A549 (cell line): ENCODE measurements at places on chromosomes 12 and 14. TPM values are rescaled to one million over a fixed set of nuclear protein-coding genes. Genes with fewer than 3 reads are reported as not detected.

- no peak for DNase-seq
These were observed 48.1 kb downstream of the BEGAIN start for GRCh38 chr14:100539003-100539660.

DNA sequence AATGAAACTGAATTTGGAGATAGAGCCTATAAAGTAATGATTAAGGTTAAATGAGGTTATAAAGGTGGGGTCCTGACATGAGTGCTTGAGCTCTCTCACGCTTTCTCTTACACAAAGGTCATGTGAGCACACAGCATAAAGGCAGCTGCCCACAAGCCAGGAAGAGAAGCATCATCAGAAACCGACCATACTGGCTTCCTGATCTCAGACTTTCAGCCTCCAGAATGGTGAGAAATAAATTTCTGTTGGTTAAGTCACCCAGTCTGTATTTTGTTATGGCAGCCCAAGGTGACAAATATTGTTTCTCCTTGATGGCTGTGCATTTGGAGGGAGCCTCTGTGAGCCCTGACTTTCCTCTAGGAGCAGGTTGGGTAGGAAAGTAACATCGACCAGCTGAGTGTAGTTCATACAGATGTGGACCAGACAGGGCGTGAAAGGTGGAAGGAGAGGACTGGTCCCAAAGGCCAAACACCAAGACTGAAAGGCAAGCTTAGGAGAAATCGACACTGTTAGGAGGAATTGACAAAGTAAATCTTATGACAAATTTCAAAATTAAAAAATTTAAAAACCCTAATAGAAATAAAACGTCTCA, 97.6 kb upstream of the SLC38A2 start:
- no peak for DNase-seq

DNA sequence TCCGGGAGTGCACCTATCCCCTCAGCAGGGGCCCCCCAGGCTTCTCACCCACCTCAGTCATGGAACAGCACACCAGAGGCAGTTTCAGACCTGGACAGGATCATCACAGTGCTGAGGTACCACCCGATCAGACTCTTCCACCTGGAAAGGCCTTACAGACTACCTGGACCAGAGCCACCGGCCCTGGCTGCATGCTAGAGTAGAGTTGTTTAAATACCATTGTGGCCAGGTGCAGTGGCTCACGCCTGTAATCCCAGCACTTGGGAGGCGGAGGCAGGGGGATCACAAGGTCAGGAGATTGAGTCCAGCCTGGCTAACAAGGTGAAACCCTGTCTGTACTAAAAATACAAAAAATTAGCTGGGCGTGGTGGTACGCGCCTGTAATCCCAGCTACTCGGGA, 61.5 kb downstream of the TSPAN11 start:
- DNase-seq, result no peak

The RHNO1 gene
- polyA plus RNA-seq, result 35.7 to 37.6 TPM (median 37.1 TPM) in 3 replicates
